ENCODE measurements at places on chromosomes 13 and 19.
A peak's percentile ranks its signal among the peaks of the same experiment; 100 is the strongest.

DNA sequence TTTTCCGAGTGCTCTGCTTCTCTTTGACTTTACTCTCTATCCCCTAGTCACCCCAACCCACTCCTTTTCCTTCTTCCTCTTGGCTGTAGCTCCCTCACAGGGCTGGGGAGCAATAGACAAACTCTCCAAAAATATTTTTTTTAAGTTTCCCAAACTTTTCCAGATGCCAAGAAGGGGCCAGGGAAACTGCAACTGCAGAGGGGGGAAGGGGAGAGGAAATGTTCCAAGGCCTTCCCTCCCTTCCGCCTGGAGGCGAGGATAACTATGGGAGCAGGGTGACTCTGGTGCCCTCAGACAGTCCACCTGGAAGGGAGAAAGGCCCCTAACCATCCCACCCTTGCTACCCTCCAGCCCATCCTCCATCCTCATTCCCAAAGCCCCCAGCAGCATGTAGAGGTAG, 49.4 kb downstream of the LYL1 start:
- no peak for DNase-seq

DNA sequence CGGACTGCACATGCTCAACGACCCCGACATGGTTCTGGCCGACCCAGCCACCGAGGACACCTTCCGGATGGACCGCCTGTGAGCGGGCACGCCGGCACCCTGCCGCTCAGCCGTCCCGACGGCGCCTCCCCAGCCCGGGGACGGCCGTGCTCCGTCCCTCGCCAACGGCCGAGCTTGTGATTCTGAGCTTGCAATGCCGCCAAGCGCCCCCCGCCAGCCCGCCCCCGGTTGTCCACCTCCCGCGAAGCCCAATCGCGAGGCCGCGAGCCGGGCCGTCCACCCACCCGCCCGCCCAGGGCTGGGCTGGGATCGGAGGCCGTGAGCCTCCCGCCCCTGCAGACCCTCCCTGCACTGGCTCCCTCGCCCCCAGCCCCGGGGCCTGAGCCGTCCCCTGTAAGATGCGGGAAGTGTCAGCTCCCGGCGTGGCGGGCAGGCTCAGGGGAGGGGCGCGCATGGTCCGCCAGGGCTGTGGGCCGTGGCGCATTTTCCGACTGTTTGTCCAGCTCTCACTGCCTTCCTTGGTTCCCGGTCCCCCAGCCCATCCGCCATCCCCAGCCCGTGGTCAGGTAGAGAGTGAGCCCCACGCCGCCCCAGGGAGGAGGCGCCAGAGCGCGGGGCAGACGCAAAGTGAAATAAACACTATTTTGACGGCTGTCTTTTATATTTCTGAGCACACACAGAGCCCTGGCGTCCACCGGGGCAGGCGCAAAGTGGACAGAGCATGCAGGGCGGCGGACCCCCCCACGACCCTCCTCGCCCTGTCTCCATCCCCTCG, 13.6 kb downstream of the COMP start:
- DNase-seq = no peak

DNA sequence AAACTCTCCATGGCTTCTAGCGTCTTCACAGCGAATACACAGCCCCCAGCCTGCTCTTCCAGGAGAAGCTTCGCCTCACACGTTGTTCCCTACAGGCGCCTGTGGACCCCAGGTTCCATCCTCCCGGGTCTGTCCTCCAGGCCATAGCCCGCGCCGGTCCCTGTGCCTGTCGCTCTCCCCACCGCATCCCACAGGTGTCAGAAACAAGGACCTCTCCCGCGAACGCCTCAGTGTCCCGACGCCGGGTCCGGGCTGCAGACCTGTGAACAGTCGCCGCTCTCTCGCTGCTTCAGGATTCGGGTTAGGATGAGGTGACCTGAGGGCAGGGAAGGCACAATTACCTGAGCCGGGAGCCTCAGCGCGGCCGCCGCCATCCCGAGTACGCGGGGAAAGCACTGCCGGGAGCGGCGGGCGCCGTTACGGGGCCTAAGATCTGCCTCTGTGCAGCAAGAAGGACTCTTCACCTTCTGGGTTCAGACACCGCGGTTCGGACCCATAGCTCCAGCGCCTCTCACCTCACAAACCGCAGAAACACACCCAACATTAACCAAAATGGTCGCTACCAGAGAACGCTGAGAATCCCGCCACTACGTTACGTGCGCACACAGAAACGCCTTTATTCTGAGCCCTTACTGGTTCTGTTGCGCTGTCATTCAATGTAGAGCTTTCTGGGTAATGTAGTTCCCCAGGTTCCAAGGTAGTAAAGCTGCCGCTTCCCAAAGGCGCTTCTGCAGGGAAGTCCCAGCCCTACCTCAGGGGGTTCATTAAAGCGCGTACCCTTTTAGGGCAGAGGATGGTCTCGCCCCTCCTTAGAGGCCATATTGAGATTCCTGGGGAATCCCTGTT, at the start of gene ZNF418:
Gene ZNF418, minus strand, starts transcription at position 583 of the 846 bp plus-strand sequence. CDS start 1,580 bp downstream, outside the sequence.
- peak; percentile 7 for DNase-seq

DNA sequence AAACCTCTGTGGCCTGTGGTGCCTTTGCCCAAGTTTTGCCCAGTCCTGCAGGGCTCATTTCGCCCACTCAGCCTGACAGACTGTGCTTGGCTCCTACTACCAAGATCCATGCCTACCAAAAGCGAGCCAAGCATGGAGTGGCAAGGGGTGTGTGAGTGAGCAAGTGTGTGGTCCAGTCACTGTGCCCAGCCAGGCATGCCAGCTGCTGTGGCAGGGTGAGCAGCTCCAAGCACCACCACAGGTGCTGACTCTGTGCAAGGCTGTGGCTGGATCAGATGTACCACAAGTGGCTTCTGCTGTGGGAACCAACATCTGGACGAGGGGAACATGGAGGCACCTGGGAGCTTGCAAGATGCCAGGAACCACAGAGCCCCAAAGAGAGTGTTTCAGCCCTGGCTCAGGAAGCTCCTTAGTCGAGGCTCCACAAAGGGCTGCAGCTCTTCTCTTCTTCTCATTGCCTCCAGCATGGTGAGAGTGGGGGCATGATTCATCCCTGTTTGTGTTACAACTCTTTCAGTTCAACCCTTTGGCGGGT, 1564.2 kb upstream of the MIR17HG start:
- DNase-seq = no peak

- no peak for DNase-seq
These were observed 13.8 kb downstream of the PAK4 start for GRCh38 chr19:39139305-39139874.

DNA sequence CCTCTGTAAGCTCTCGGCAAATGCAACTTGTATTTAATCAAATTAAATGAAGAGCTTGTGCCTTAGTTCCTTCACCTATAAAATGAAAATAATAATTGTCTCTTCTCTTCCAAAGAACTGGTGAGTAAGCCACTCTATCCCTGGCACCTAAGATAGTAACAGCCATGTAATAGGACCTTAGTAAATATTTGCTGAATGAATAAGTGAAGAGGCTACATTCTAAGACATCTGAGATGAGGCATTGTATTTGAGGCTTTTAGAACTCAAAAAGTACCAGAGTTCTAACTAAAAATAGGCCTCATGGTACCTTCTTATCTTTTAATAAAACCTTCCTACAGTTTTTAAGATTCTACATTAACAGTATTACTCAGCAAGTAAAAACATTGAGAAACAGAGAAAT, 17.3 kb upstream of the DCLK1 start:
- no peak for DNase-seq

GRCh38 chr19:6866741-6867151, 20.6 kb upstream of the ADGRE1 start:
- no peak for DNase-seq

All from effector memory CD4-positive, alpha-beta T cell (primary cell).